ENCODE measurements at places on chromosomes 2 and 18. TPM values are rescaled to one million over a fixed set of nuclear protein-coding genes. Genes with fewer than 3 reads are reported as not detected.

The GPR35 gene
- 1.9 TPM for total RNA-seq

The CEBPZOS gene
- total RNA-seq: 40.2 TPM

The PPP1R1C gene
- total RNA-seq: not detected

DNA sequence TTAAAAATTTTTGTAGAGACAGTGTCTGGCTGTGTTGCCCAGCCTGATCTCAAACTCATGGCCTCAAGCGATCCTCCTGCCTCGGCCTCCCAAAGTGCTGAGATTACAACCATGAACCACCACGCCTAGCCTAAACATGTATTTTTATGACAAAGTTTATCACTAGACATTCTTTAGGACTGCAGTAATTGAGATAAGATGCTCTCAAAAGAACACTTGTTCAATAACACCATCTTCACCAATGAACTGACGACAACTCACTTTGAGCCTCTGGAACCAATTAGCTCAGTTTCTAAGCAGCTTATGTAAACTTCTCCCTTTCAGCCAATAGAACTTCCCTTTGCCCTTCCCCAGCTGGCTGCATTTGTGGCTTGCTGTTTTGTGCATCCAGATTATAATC lies 15.3 kb upstream of the PPP4R1 start:
- no peak for DNase-seq

GRCh38 chr2:111201214-111201613 lies 80.5 kb downstream of the BCL2L11 start:
- no peak for DNase-seq
